Hematopoietic multipotent progenitor cell treated with erythropoietin and hydrocortisone succinate and interleukin-3 and kit ligand, for 8 days (in vitro differentiated cells): ENCODE measurements at places on chromosomes 2 and 18.

DNA sequence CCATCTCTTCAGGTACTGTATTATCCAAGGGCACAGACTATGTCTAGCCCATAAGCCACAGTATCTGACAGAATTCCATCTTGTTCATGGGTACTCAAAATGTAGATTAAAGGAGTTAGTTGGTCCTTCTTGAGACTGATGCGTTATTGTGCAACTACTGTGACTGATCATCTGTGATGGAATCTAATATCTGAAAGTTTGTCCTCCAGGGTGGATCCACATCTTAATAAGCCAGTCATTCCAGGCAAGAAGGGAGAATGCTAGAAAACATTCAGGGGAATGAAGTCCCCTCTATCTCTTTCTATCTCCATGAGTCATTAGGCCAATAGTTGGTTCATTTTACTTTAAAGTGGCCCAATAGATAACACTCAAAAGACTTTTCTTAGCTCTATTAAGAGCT is 252.6 kb downstream of the EXOC6B start:
- DNase-seq, result no peak

- DNase-seq, result peak; percentile 47
Observed at GRCh38 chr2:156430980-156431358, 5.2 kb upstream of the GPD2 start.

GRCh38 chr2:217995731-217996231 is 7.0 kb downstream of the TNS1 start:
- no peak for DNase-seq

DNA sequence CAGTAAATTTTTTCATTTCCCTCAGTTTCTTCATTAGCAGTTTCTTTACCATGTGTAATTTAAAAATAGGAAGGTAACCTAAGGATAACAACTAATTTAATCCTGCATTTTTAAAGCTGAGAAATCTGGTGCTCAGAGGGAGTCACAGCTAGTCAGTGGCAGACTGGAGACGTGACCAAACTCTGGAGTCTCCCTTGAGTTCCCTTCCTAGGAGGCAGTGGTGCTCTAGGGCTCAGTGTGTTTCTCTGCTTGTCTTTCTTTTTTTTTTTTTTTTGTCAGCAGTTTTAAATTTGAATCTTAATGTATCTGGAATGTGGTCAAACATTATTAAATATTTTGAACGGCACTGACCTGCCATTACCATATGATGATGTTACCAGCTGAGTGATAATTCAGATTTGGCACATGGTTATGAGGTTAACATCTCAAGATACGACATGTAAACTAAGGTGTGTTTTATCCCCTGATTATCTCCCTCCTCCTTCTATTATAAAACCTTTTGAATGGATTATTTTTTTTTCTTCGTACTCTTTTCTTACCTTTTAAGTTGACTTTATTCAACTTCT is 226.2 kb downstream of the GALNT13 start:
- DNase-seq, result no peak

GRCh38 chr2:190527918-190528317 is 6.6 kb downstream of the NEMP2 start:
- no peak for DNase-seq

DNA sequence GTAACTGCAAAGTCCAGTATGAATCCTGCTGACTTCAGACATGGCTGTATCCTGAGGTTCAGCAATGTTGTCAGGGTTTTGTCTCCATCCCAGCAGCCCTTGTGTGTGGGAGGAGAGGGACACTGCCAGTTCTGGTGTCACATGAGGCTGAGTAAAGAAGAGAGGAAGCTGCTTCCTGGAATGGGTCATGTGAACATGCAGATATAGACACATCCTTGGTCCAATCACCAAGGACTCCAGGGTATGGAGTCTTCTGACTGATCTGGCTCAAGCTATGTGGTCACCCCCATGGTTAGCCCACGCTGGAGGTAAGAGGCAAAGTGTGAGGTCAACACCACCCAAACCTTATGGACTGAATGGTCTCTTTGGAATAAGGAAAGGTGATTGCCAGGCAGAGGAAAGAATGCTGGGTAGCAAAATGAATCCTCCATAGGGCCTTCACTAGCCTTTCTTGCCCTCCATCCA is 134.4 kb upstream of the SLC1A4 start:
- peak; percentile 76 for DNase-seq

- no peak for DNase-seq
Observed at GRCh38 chr2:1494906-1495305, 81.6 kb downstream of the TPO start.

GRCh38 chr2:106117882-106118684 is 76.0 kb downstream of the UXS1 start:
- no peak for DNase-seq

GRCh38 chr18:78304192-78305164 is 675.1 kb upstream of the SALL3 start:
- no peak for DNase-seq
